ENCODE measurements at places on chromosomes 7 and 10.

DNA sequence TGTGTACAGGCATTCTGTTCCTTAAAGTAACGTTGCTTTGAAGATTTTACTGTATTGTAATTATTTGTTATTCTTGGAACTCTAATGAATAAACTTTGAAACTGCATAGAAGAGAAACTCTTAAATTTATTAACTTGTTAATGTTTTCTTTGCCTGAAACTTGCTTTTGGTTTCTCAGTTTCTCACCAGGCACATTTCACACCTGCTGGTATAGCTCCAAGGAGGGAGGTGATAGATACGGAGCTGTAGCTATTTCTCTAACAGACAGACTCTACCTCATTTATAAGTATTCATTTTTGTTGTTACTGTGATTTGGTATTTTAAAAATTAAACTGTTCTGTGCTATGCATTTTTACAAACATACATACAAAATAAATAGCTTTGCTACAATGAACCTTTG lies 32.7 kb downstream of the R3HCC1L start:
- no peak for DNase-seq

- DNase-seq: no peak
These were observed 217.1 kb downstream of the TMEM178B start for GRCh38 chr7:141290973-141291372.

DNA sequence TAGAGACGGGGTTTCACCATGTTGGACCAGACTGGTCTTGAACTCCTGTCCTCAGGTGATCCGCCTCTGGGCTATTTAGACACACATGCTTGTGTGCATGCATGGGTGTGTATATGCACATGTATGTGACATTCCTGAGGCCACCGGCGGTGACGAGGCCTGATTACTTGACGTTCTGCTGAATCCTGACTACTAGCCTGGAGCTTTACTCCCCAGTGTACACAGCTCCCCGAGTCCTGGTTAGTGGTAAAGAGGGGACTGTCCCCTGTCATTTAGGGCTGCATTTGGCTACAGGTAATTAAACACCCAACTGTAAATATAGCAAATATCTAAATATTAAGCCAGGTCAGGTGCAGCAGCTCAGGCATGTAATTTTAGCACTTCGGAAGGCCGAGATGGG lies 14.2 kb downstream of the GTF2IRD1 start:
- no peak for DNase-seq

DNA sequence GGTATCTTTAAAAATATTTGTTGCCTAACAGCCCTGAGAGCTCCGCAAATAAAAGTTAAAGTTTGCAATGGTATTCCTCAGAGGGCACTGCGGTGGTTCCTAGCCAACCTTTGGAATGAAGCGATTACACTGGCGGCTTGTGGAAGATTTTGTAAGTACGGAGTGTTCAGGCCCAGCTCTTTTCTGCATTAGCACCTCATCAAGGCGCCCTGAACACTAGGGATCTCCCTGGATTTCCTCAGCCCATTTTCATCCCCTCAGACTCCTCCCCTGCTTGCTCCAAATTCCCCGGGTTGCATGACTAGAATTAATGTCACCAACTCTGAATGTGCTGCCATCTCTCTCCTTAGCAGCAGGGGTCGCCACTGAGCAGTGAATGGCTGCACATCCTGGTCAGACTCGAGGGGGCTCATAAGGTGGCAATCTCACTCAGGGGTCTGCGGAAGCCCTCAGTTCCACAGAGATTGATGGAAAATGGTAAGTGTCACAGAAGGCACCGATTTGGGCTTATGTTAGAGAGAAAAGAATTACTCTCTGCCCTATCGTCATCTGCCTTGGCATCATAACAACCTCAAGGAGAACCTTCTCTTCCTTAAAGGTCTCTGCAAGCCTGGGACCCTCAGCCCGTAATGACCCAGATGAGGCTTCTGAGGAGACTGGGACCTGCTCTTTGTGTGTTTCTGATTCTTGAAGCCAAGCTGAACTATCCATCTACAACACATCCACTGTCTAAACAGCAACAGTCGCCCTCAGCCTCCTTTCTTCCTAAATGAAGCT lies 262.8 kb upstream of the AOAH start:
- peak; percentile 63 for DNase-seq

- DNase-seq: no peak
These were observed 68.3 kb downstream of the HIPK2 start for GRCh38 chr7:139709485-139709884.

- no peak for DNase-seq
These were observed 20.2 kb downstream of the DNAJB9 start for GRCh38 chr7:108589874-108590273.
